ENCODE measurements at places on chromosomes 3 and 15.

- no peak for DNase-seq
Measured at GRCh38 chr3:28476194-28476593, 127.6 kb upstream of the AZI2 start.

GRCh38 chr15:57445872-57446271 is 69.6 kb downstream of the CGNL1 start:
- no peak for DNase-seq

DNA sequence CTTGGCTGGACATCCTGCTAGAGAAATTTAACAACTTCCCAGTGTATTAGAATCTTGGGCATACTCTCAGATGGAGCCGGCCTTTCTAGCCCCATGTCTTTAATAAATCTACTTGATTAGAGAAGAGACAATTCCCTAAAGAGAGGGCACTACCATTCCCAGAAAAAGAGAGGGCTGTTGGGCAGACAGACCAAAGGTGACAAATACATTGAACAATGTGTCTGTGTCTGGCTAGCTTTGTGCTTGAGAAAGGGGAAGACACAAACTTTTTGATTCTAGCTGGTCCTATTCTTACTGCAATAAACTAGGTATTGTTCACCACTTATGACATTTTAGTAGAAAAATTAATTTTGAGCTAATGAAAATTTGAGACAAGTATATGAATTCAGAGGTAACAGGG is 57.7 kb downstream of the DUT start:
- DNase-seq = no peak

DNA sequence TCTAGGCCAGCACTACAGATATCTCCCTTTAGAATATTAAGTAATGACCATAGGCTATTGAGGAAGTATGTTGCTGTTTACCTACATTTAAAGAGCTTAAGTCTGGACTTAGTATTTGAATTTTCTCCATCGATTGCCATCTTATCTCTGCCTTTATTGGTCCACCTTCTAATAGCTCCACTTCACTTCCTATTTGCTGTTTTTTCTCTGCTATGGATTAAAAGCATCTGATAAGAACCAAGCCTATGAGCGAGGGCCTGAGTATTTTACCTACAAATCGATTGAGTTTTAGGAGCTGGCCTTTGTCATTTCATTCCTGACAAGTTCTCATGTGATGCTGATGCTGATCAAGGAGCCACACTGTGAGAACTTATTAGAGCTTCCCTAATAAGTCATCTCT is 52.6 kb upstream of the AKAP13 start:
- DNase-seq = no peak

DNA sequence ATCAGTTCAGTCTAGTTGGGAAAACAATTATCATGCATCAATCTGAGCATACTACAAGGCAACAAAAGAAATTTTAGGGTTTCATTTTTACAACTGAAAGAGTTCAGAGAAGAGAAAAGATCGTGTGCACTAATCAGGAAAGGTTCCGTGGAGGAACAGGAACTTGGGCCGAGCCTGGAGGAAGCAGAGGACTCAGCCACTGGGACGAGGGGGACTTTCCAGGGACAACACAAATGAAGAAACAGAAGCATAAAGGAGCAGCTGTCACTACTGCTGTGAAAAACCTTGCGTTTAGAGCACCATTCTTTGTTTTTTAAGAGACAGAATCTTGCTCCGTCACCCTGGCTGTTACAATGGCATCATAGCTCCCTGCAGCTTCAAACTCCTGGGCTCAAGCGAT is 60.5 kb downstream of the MYO1E start:
- no peak for DNase-seq

DNA sequence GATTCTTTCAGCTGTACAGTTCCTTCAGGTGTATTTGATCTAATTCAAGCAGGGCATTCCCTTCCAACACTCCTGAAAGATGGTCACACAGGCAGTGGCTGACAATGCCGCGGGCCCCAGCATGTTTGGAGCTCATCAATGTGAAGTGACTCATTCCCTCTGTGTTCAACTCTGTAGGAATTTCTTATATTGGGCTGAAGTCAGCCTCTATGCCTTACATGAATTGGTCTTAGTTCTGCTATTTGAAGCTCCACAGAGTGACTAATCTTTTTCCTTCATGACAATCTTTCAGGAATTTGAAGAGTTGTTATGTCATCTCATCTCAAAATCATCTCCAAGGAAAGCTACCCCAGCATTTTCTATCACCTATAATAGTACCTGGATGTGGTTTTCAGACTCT is 142.5 kb upstream of the C2CD4B start:
- no peak for DNase-seq

GRCh38 chr3:149507491-149508324 is 33.2 kb downstream of the TM4SF4 start:
- DNase-seq = no peak

Measured in activated CD4-positive, alpha-beta T cell treated with anti-CD3 and anti-CD28 coated beads, Interleukin-2, amount 50 U/mL, for 24 hours (primary cell).